ENCODE measurements at places on chromosomes 2 and 18. TPM values are rescaled to one million over a fixed set of nuclear protein-coding genes. Genes with fewer than 3 reads are reported as not detected.
A peak's percentile ranks its signal among the peaks of the same experiment; 100 is the strongest.

PTPN2 gene
- total RNA-seq = 80.4 TPM

FAM228A gene
- not detected for total RNA-seq

NEU2 gene
- total RNA-seq = not detected

IER3IP1 gene
- 5.3 TPM for total RNA-seq

MC4R gene
- not detected for total RNA-seq

MOB1A gene
- 161 TPM for total RNA-seq

DNA sequence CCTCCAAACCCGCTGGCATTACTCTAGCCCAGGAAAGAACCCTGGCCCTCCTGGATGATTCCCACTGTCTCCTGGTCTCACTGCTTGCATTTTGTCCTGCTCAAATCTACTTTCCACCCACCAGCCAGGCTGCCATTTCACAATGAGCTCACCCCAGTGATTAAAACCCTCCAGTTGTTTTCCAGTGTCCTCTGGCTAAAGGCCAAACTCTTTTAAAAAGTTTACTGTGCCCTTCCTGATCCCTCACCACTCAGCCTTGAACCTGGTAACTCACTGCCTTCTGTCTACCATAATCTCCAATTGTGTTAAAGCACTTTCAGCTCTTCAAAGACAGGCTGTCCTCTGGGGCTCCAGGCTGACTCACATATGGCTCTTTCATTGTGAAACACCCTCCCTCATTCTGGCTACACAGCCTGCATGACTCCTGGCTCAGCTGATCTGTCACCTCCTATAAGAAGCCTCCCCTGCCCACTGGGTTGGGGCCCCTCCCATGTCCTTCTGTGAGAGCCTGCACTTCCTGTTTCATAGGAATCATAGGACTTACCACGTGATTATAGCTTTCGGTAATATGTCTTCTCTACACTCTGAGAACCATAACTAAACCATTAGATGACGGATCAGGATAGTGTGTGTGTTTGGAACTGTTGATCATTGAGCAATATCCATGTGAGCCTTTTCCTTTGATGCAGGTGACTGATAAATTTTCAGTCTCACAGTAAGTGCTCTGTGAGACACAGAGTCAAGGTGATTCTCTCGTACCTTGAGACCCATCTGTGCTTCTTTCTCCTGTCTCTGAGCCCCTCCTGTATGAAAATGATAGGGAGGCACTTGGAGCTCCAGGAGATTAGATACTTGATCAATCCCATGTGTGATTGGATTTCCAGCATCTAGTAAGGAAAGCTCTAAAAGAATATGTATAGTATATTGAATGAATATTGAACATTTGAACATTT, 590.8 kb upstream of the ID2 start:
- no peak for DNase-seq

- DNase-seq = no peak
Observed at GRCh38 chr2:132676999-132677398, 7.0 kb upstream of the LYPD1 start.

DNA sequence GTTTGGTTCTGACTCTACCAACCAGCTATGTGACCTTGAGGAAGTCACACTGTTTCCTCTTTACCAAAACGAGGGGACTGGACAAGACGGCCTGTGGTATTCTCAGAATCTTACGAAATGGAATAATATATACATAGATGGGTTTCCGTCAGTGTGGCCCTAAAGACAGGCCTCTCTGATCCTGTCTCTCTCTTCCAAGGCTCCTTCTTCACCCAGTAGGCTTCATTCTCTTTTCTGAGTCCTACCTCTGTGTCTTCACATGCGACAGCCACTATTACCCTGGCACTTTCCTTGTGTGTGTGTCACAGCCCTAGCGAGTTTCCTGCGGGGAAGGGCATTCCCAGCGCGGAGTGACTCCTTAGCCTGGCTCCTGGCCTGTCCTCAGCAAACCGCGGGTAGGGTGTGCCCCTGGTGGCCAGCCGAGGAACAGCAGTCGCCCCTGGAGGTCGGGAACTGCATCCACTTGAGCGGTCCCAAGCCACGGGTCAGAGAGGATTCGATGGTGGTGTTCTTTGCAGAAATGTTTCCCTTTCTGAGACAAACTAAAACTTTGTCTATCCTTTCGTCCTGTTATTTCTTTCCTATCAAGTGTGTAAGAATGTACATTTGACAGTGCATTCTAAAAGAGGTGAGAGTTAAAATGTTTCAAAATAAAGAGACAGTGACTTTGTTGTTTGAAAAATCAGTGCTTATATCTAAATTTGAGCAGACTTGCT, 63.3 kb downstream of the RAB31 start:
- peak; percentile 7 for DNase-seq

DNA sequence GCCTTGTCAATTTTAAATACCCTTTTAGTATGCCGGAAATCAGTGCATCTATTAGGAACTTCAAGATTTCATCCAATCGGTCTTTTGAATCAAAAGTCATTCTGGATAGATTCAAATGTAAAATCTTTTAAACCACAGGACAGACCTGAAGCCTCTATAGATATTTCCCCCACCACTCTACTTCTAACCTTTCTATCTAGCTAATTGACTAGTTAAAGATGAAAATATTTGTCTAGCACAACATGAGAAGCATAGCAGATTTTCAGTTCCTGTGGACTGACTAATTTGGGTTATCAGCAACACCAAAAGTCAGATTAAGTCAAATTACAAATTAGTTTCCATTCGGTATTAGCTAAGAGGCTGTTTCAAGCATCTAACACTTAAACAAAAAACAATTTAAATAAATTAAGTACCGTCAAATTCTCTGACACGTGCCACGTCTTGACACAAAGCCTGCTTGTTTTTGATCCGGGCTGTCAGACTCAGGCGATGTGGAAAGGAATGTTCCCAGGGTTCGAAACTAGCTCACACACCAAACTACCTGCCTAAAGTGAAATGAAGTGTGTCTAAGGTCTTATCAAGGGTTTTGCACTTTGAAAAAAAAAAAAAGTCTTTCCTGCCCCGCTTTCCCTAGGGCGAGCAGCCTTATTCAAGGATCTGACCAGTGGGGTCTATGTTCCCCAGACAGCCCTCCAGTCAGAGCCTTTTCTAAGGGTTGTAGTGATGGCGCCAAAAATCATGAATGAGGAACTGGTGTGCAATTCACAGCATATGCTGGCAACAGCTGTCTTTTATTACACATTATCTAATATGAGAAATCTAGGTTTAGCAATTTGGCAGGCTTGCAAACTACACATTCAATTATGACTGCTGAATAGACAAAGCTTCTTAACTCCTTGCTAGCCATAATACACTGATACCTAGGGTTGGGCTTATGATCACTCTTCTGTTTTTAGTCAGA, 4.7 kb downstream of the CYTIP start:
- DNase-seq = peak; percentile 58

DNA sequence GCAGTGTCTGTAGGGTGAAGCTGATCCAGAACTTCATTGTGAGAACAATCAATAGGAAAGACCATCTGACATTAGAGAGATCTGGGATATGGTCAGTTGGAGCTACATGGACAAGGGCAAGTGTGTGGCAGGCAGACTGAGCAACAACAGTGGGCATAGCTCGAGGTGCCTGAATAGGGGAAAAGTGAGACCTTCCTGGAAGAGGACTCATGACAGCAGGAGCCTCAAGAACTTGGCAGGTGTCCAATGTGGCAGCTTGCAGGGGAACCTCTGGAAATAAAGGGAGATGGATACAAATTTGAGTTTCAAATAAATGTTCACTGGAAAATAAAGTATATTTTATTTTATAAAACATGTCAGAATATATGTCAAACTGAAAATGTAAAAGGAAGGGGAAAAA, 117.9 kb downstream of the TANC1 start:
- no peak for DNase-seq

DNA sequence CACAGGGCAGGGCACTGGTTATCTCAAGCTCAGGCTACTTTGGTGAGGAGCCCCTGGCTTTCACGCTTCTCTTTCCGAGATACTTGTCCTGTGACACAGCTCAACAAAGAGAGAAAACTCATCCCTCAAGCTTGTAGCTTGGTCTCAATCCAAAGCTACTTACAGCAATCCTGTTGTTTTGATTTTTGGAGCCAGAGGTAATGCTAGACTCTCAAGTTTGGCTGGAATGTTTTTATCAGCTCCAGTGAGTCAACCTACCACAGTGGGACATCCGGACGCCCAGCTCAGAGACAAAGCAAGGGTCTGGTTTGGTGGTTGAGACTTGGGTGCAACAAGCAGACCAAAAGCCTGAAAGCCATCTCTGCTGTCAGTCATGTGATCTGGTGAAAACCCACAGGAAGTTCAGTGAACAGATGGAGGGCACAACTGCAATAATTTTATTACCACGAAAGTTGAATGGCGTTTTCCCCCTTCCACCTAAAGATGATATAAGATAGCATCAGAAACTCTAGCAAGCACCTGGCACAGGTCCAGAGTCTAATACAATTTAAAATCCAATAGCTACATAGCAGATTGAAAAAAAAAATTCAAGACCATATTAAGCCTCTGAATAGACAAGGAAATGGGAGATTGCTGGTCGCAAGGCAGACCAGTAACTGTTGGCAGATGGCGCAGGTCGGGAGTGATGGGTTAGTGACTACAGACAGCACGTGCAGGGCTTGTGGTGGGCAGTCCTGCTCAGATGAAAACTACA, 102.3 kb upstream of the SMAD7 start:
- no peak for DNase-seq

- DNase-seq = no peak
Observed at GRCh38 chr2:109009920-109010610, 21.0 kb upstream of the EDAR start.

- DNase-seq = no peak
Observed at GRCh38 chr2:39373181-39373802, 63.8 kb downstream of the MAP4K3 start.

GRCh38 chr2:169765523-169765922, 31.9 kb downstream of the KLHL23 start:
- no peak for DNase-seq

DNA sequence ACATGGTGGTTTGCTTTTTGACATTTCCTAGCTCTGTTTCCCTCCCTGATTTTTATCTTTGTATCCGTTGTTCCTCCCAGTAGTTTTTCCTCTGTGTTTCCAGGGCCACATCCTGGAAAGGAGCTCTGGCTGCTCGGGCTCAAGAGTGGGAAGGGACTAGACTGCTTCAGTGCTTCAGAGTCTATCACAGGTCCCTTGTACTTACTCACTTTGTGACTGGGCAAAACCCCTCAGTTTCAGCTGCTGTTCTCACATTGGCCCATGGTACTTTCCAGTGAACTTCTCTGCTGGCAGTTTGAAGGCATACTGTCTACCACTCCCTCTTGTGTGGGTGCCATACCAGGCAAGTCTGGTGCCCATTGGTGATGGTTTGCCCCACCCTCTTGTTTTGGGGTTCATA, 7.5 kb upstream of the STAMBP start:
- DNase-seq = no peak

GRCh38 chr2:10591207-10591606, 98.6 kb downstream of the NOL10 start:
- no peak for DNase-seq

- DNase-seq = no peak
Observed at GRCh38 chr18:32771871-32772580, 797 bp downstream of the KLHL14 start.

GRCh38 chr2:179818546-179818945, 42.9 kb downstream of the ZNF385B start:
- DNase-seq = no peak

DNA sequence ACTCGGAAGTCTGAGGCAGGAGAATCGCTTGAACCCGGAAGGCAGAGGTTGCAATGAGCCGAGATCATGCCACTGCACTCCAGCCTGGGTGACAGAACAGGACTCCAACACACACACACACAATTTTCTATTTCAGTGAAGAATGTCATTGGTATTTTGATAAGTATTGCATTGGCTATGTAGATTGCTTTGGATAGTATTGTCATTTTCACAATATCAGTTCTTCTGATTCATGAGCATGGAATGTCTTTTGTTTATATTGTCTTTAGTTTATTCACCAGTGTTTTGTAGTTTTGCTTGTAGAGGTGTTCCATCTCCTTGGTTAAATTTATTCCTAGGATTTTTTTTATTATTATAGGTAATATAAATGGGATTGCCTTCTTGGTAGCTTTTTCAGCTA, 693.4 kb upstream of the SYT4 start:
- no peak for DNase-seq

GRCh38 chr18:24530630-24531111, 70.2 kb downstream of the HRH4 start:
- DNase-seq = peak; percentile 6

DNA sequence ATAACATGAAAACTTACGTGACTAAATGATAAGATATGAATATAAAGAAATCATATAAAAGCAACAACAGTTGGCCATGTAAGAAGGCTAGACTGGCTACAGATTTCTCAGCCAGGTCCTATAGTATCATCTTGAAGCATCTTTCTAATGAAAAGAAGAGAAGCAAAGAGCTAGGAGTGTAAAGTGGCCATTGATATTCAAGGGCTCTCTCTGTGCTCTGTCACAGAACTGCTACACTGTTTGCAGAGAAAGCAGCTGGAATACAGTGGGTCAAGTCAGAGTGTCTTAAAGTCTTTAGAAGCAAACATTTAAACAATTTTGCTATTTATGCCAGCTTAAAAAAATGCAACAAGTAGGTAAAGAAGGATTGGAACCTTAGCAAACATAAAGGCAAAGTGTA, 118.8 kb downstream of the SCN9A start:
- DNase-seq = no peak

GRCh38 chr2:65877331-65878010, 445.1 kb upstream of the SPRED2 start:
- DNase-seq = no peak

DNA sequence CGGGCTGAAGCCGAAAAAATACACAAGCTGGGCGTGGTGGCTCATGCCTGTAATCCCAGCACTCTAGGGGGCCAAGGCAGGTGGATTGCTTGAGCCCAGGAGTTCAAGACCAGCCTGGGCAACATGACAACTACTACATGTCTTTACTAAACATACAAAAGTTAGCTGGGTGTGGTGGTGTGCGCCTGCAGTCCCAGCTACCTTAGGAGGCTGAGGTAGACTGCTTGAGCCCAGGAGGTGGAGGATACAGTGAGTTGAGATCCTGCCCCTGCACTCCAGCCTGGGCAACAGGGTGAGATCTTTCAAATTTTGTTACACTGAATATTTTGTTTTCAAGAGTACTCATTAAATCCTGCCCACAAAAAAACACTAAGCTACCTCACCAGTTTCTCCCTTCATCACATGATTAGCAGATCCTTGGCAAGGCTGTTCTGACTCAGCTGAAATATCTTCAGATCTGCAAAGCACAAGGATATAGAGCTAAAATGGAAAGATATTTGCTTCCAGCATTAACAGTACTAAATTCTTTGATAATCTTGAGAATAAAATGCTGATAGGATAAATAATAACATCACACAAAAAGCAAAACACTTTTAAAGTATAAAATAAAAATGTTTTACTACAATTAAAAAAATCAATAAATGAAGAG, 28.2 kb upstream of the MCM6 start:
- peak; percentile 15 for DNase-seq

DNA sequence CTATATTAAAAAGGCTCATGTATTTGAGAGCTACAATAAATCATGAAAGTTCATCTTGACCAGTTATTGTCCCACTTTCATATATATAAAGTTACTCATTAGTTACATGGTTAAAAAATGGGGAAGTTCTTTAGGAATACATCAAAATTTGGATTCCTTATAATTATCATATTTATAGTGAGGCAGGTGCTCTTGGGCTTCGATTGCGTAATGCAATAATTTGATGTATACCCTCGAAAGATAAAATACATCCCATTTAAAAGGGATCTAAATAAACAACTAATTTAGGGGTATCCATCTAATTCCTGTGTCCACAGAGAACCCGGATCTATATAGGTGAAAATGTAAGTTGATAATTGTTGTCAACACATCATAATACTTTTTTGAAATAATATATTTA, 444.6 kb downstream of the RIT2 start:
- DNase-seq = no peak

Measured in CD4-positive, CD25-positive, alpha-beta regulatory T cell (primary cell).